ENCODE measurements at places on chromosomes 16 and 17.
A peak's percentile ranks its signal among the peaks of the same experiment; 100 is the strongest.

GRCh38 chr17:16241906-16242399 lies 24.9 kb downstream of the PIGL start:
- no peak for DNase-seq

- no peak for DNase-seq
These were observed 5.0 kb downstream of the PIK3R5 start for GRCh38 chr17:8960325-8961140.

GRCh38 chr17:63768433-63768832 lies 5.0 kb downstream of the CCDC47 start:
- DNase-seq: no peak

GRCh38 chr17:47789611-47790561 lies 31.7 kb downstream of the OSBPL7 start:
- DNase-seq: peak; percentile 74

- DNase-seq: no peak
These were observed 257.1 kb upstream of the EEF2KMT start for GRCh38 chr16:5354645-5355044.

- DNase-seq: no peak
These were observed 62.8 kb downstream of the CDK5R1 start for GRCh38 chr17:32549559-32549958.

DNA sequence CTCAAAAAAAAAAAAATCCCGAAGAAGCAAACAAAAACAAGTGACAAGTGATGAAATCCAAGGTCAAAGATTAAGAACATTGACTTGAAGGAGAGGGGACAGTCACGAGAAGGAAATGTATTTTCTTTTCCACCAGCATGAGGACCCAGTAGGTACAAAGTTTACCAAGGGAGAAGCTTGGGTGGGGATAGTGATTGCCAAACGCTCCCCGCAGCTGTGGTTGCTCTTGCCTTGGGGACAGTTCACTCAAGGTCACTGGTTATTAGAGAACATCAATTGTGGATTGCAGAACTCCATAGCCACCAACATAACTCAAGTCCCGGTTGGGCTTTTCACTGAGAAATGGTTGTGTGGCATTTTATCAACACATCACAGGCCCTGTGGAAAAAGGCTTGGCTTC lies 27.0 kb downstream of the RSL1D1 start:
- DNase-seq: no peak

DNA sequence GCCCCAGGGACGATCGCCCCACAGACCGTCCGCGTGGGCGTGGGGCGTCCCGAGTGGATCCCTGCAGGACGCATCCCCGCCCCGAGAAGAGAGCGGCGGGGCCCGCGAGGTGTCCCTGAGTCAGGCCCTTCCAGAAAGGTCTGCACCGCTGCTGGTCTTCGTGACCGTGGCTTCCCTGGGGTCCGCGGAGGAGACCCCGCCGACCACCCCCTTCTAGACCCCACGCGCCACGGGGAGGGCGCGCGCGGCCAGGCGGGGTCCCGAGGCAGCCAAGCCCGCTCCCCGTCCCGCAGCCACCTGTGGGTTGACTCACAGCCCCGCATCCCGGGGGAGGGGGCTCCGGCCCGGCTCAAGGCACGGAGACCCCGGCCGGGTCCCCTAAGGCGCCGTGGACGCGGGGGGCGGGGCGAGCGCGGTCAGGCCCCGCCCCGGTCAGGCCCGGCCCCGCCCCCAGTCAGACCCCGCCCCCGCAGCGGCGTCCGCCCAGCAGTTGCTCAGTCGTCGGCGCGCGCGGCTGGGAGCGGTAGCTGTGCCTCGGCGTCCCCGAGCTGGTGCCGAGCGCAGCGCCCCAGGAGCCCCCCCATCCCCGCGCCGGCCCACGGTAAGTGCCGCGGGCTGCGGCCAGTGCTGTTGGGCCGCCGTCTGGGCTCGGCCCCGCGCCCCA lies at the start of gene BAIAP3:
TSS of gene BAIAP3 (plus strand) at position 497 of the 664 bp plus-strand sequence. CDS start 4,905 bp downstream, outside the sequence.
- DNase-seq: peak; percentile 77

DNA sequence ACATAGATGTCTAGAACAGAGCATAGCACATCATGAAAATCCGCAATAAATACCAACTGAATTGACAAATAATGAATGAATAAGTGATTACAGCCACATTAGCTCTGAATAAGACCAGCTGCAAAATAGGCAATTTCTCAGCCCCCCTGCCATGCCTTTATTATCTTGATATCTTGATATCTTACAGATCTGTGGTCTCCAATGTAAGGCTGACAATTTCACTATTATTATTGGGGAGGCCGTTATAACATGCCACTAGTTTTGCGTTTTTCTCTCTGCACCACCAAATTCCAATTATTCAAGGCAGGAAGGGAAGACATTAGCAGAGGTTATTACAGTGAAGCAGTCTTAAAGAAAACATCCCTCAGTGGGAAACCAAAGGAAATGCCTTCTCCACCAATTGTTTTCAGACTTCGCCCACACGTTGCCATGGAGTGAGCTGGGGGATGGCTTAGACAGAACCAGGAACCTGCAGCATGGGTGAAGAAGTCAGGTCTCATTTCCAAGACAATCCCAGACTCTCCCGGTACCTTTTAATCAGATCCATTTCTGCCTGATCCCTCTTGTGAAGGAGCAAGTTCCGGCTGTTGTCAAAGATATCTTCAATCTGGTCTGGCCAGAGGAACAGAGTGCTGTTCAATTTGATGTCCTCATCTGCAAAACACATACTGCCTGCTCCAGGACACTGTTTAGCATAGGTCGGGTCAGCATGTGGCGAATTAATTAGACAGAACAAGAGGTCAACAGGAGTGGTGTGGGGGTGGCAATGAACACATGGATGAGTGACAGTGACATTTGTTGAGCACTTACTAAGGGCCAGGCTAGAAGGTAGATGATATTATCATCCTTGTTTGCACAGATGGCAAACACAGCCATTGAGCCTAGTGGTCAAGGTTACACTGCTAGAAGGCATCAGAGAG lies 46.4 kb downstream of the DNAH3 start:
- DNase-seq: no peak

DNA sequence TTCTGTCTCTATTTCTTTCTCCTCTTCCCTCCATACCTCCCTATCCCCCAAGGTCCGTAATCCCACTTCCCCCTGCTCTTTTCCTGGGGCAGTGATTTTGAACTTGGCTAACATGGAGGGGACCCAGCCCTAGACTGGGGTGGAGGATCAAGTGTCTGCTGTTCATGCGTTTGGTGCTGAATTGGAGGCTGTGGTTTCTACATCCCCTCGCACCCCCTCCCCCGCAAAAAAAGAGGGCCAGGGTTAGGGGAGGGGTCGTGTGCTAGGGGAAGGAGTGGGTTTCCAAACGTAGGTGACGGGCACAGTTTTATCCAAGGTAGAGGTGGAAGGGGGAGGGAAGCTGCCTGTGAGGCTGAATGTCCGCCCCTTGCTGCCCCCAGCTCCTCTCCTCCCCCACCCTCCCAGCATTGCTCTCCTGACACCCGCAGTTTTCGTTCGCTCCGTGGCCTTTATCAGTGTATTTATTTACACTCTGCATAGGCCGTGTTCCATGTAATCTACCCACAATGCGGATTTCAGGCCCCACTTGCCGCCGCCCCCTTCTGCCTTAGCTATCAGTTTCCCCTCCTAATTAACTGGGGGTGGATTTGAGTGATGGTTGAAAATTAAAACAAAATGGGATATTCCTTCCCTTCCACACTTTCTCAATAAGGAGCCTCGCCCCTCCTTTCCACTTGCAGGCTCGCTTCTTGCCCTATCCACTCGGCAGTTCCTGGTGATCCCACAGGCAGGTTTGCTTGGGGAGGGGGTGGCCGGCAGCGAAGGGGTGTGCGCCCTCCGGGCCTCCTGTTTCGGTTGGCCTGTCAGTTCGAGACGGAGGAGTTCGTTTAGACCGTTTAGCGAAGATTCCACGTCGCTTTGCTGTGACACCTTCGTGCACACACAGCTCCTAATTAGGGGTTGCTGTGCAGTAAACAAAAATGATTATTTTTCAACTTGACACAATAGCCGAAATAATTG lies 2.0 kb downstream of the GNAO1 start:
- no peak for DNase-seq

DNA sequence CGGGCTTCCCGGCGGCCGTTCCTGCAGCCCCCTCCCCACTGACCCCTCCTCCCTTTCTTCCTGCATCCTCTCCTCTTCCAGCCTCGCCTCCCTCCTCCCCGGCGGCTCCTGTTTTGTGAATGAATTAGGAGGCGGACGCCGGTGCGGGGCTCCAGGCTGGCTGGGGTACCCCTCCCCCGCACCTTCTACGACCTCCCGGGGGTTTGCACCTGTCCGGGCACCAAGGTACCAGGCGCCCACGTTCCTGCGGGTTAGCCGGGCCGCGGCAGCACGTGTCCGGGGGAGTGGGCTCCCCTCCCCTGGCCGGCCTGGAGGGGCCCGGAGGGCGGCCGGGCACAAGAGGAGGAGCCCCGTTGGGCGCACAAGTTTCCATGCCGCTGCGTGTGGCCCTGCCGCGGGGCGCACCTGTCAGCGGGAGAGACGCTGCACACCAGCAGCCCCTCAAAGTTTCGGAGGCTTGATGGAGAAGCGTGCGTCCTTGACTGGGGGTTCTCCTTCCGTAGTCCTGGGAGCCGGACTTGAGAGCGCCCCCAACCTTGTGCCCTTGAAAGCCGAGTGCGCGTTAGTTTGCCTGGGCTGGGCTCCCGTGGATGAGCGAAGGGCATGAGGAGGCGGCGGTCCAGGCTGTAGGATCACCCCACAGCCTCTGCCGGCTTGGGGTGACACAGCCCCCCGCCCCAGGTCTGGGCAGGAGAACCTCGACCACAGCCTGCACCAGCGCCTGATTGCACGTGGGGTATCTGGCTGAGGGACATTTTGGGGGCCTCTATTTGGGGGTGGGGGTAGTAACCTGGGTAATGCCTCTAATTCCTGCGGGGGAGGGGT lies 1.2 kb downstream of the HAS3 start:
- DNase-seq: peak; percentile 50

DNA sequence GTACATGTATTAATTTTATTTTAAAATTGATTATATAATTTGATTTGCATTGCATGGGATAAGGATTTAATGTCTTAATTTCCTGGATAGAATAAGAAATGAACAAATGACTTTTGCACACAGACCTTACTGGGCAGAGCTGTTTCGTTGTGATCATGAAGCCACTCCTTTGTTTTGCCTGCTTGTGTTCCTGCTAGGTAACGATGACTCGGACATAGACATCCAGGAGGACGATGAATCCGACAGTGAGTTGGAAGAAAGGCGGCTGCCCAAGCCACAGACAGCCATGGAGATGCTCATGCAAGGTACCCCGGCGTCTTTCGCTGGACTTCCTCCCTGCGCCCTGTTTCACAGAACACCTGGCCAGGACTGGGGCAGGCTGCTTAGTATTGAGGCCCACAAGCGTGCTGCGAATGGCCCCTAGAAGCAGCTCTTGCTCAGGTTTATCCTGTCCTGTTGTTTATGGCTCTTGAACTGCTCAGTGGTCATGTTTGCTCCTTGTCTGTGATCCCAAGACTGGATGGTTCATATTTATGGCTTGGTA lies 29.6 kb downstream of the CLUAP1 start:
- no peak for DNase-seq

DNA sequence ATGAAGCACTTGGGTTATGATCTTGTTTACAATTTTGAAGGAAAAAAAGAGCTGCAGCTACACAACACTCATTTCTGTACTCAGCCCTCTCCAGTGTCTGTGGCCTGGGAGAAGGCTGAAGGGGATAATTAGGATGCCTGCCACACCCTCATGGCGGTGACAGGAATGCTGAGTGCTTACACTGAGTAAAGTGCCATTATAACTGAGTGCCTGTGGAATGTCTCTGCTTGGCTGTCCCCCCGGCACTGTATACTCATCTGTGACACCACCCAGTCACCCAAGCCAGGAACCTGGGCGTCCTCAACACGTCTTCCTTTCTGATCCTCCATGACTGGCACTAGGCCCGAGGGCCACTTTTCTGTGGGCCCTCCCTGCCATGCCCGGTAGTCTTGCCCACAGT lies 3.5 kb upstream of the MRPL38 start:
- DNase-seq: no peak

DNA sequence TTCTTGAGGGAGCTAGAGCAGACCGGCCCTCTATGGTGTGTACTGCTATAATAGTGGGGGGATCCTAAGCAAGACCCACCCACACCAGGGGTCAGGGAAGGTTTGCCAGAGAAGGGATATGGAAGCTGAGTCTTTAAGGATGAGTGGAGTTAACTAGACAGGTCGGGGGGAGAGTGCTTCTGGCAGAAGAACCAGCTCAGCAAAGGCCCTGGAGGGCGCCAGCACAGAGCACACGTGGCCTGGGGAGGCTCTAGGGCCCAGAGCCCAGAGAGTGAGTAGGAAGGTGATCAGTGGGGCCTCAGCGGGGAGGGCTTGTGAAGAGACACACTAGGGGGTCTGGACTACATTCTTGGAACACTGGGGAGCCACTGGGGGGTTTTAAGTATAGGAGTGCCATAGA lies 21.1 kb downstream of the NGFR start:
- no peak for DNase-seq

DNA sequence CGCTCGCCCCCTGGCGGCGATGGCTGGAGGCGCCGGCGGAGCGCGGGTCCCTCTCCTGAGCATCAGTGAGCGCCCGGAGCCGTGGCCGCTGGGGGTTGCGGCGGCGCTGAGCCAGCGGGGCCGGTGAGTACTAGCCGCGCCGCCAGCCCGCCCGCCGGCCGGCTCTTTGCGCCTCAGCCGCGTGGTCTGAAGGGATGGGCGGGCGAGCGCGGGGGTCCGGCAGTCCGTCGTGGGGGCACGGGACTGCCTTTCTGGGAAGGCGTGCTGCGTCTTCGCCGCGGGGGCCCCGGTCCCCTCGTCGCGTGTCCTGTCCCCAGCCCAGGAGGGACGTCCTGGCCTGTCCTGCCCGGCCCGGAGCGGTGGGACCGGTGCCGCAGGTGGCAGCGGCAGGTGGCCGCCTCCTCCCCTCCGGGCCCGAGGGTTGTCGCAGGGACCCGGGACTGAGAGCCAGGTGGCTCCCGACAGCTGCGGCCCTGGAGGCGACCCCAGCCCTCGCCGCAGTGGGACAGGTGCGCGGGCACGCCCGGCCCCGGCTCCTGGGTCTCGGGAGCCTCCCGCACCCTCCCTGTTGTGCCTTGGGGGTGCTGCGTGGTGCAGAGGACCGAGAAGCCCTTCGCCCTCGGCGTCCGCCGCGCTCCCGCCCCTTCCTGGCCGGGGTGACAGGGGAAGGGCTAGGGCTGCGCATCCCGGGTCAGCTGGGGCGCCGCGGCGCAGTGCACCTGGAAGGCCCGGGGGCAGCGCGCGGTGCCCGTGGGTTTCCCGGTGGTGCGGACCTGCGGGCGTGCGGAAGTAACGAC lies at the start of gene SPECC1:
TSS of gene SPECC1 (plus strand) at position 58 of the 797 bp plus-strand sequence. CDS start 87,293 bp downstream, outside the sequence.
- DNase-seq: peak; percentile 98

GRCh38 chr16:629833-630248 lies 944 bp upstream of the WFIKKN1 start:
- DNase-seq: no peak

GRCh38 chr16:26712876-26713275 lies 353.9 kb upstream of the C16orf82 start:
- no peak for DNase-seq

GRCh38 chr17:81049372-81049911 lies 14.5 kb downstream of the BAIAP2 start:
- DNase-seq: no peak

GRCh38 chr17:42287977-42288802 lies at the start of gene STAT5A:
Gene STAT5A (plus strand): TSS chr17:42288498. CDS start chr17:42289412, 914 bp downstream.
- DNase-seq: peak; percentile 85

DNA sequence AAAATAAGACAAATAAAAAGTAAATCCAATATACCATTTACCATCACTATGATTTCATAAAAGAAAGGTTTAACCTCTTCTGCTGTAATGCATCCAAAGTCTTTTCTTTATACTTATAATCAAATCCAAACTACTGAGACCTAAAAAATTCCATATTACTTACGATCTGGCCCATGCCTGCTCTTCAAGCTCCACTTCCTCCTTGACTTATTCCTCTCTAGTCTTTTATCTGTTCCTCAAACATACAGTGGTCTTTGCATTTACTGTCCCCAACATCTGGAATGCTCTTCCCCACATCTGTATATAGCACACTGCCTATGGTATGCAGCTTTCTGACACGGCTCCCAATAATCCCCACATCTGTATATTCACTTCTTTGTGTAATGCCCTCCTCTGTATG lies 33.8 kb downstream of the PCTP start:
- DNase-seq: no peak
